ENCODE measurements at places on chromosomes 6 and 20. TPM values are rescaled to one million over a fixed set of nuclear protein-coding genes. Genes with fewer than 3 reads are reported as not detected.

Gene TUBB1
- total RNA-seq, result not detected

Gene GMPR
- not detected for total RNA-seq

DNA sequence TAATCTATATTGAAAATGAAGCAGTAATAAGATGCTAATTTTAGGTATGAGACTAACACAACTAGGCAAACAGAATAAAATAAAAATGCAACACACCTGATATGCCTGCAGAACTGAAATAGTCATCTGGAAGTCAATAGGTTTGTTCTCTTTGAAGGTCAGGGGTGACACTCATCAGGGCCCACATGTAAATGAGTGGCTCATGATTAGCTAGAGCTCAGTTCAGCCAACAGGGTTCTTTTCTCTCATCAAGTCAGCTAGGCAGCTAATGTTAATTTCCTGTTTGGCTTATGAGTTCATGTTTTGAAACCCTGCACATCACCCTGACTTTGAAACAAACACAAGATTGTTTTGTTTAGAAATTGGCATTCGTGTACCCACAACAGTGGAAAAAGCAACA is 23.8 kb downstream of the SMLR1 start:
- DNase-seq, result no peak
- H3K27me3 ChIP-seq, result no peaks in the 10 kb centered on the region
- no peak overlapping the region for H3K4me3 ChIP-seq
- H3K36me3 ChIP-seq, result no peaks in the 10 kb centered on the region

GRCh38 chr6:168128006-168128630 is 49.1 kb upstream of the FRMD1 start:
- H3K4me3 ChIP-seq, result no peak overlapping the region
- H3K27ac ChIP-seq, result no peak overlapping the region
- H3K36me3 ChIP-seq, result no peaks in the 10 kb centered on the region
- DNase-seq, result no peak
- no peaks in the 10 kb centered on the region for H3K27me3 ChIP-seq
- H3K4me1 ChIP-seq, result no peaks in the 10 kb centered on the region

DNA sequence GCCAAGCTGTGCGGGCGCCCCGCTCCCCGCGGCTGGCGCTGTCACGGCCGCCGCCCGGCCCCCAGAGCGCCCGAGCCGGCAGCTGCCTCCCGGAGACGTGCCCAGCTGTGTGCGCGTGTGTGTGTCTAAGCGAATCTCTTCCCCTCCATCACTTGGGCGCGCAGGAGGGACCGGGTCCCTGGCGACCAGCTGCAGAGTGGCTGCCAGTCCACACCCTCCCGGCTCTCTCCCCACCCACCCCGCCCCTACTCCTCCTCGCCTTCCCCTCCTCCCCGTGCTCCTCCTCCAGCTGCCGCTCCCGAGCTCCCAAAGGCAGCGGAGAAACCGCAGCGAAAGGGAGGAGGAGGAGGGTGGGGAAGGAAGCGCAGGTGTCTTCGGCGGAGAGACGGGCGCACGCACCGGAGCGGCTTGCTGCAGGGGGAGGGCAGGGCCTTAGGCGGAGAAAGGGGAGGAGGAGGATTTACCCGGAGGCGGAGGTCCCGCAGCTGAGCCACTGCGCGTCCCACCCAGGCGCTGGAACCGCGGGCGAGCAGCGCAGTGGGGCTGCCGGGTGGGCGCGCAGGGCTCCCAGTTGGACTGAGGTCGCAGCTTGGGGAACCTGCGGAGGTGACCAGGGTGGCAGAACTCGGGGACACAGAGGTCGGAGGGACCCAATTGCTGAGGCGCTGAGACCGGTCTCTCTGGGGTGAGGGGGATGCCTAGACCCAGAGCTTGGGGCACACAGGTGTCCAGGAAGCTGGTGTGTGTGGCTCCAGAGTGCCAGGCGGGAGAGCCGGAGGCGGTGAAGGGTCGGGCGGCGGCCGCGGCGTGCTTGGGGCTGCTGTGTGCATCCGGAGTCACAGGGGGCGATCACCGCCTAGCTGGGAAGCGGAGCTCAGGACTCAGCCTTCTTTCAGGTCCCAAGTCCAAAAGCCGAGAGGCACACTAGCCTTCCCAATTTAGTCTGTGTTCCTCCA is at the start of gene HS3ST5:
HS3ST5 (minus strand) TSS at position 198 of the 956 bp plus-strand sequence. CDS start 280,178 bp downstream, outside the sequence.
- no peak within 1 kb of the TSS for H3K4me3 ChIP-seq
- no peaks in the 10 kb centered on the region for H3K27me3 ChIP-seq
- H3K27ac ChIP-seq, result no peak within 1 kb of the TSS

- H3K4me1 ChIP-seq, result no peaks in the 10 kb centered on the region
- DNase-seq, result no peak
- no peaks in the 10 kb centered on the region for H3K27me3 ChIP-seq
- no peak overlapping the region for H3K27ac ChIP-seq
Measured at GRCh38 chr20:47854687-47855212, 69.5 kb upstream of the SULF2 start.

DNA sequence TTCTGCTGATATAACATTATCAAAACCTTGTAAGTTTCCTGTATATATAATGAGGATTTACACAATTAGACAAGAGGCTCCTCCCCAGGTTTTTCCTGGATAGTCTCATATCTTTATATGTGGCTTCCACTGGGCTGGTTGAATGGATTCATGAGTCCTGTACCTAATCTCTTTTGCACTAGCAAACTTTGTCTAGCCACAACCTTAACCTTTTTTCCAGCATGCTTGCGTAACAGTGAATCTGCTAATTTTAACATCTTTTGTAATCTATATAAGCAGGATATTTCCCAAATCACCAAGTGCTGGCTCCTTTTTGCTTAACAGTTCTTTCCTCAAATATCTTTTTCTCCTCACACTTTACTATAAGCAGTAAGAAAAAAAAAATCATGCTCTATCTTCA is 153.6 kb downstream of the COL21A1 start:
- no peak overlapping the region for H3K27ac ChIP-seq
- H3K36me3 ChIP-seq, result no peaks in the 10 kb centered on the region
- DNase-seq, result no peak
- H3K27me3 ChIP-seq, result no peaks in the 10 kb centered on the region
- H3K4me3 ChIP-seq, result no peak overlapping the region

Data from naive thymus-derived CD4-positive, alpha-beta T cell (primary cell).